ENCODE measurements at places on chromosomes 7 and 10.

DNA sequence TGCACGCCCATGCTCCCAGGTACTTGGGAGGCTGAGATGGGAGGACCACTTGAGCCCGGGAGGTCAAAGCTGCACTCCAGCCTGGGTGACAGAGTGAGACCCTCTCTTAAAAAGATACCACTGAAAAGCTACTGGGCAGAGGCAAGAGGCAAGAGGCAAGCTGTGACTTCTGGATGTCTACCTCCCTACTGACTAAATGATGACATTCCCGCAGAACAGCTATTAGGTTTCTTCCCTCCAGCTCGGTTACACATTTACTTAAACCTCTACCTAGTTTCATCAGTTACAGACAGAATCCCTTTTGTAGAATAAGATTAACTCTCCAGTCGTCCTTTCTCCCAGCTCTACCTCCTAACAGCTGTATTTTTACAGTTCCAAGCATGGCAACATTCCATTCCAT, 21.2 kb downstream of the RHEB start:
- no peak for DNase-seq

DNA sequence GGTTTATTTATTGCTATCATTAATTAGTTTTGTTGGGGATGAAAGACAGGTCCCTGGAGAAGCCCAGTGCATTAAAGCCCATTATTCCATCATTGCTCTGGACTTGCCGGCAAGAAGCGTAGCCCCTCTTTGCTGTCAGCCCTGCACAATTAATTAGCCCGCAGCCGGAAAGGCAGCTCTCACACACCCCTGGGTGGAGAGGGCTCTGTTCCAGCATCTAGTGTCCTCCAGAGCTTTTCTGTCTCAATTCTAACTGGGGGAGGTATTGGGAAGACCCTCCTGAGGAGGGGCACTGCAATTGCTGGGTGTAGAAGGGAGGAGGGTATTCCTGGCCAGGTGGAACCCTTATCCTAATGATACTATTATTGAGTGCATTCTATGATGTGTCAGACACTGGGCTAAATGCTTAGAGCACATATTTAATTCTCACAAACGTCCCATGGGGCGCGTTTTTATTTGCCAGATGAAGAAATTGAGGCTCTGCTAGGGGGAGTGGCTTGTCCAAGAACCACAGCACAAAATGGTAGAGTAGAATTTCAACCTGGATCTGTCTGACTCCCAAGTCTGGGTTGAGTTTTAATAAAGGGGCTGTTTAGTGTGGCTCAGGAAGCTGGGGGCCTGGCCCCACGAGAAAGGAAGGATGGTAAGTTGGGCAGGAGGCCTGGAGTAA, 148.1 kb upstream of the PCBD1 start:
- DNase-seq, result no peak

DNA sequence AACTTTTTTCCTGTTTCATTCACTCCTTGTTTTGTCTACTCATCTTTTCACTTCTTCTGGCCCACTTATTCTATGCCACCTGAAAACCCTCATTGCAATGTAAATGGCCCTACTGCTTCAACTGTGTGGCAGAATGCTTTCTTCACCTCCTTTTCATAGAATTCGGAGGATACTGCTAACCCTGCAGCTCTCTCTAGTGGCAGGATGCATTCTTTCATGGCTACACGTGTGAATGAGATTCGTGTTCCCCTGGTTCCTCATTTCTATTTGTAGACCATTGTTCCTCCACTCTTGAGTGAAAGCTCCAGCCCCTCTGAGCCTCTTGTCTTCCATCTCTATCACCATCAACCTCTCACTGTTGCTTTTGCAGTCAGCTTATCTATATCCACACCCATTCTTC, 20.9 kb upstream of the CYP26C1 start:
- peak; percentile 14 for DNase-seq

GRCh38 chr10:133170092-133170491, 10.1 kb downstream of the KNDC1 start:
- no peak for DNase-seq

DNA sequence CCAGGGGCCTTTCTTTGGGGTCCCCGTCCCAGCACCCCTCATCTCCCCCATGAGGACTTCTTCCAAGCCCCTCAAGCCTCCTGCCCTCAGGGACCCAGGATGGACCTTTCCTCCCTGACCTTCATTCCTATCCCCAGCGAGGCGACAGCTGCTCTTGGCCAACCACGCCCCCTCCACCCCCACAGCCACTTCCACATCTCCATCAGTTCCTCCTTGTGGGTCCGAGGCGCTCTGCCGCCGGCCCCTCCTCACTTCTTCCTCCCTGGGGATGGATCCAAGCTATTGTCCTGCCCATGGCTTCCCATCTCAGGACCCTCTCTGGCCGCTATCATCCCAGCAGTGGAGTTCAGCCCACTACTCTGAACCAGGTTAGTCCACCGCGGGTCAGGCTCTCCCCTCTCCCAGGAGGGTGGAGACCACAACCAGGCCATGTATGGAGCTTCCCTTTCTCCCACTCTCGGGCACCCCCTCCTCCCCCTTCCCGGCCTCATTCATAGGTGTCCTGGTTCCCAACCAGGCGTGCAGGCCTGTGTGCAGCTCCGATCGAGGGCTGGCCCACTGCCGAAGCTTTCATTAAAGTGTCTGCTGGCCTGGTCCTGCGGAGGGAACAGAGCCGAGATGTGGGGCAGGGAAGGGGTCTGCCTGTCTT, 1.7 kb upstream of the SH2B2 start:
- DNase-seq, result peak; percentile 38

DNA sequence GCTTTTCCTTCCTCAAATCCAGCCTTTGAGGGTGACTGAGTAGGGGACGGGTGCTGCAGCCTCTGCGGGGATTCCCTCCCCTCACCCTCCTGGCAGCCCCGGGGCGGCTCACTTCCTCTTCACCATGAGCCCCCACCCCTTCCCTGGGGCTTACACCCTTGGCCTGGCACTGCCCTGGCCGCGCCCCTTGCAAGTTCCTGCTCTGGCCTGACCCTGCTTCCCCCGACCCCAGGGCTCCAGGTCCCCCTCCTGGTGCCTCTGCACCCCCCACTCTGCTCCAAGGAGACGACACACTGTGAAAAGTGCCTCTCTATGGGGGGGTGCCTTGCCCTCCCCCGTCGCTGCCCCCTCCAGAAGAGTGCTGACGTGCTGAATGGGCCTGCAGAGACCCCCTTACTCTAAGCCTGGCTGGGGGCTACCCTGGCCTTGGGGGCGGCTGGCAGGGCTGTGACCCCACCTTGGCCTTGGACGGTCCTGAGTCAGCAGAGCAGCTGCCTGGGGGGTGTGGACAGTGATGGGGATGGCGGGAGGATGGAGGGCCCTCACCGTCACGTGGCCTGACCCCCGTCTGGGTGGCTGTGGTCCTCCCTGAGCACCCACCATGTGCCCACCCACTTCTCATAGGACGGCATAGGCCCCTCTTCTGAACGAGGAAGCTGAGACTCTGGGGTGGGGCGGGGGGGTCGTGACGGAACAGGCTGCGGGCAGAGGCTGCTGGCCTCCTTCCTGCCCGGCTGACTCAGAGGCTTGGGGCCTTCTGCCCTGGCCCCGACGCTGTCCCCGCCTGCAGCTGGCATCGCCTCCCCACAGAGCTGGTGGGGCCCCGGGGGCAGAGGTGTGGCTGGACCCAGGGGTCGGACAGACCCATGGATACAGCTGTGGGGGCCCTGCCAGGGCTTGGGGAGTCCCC, 9.8 kb downstream of the LFNG start:
- DNase-seq, result peak; percentile 74

GRCh38 chr7:131974671-131975070, 418.2 kb upstream of the PODXL start:
- no peak for DNase-seq

DNA sequence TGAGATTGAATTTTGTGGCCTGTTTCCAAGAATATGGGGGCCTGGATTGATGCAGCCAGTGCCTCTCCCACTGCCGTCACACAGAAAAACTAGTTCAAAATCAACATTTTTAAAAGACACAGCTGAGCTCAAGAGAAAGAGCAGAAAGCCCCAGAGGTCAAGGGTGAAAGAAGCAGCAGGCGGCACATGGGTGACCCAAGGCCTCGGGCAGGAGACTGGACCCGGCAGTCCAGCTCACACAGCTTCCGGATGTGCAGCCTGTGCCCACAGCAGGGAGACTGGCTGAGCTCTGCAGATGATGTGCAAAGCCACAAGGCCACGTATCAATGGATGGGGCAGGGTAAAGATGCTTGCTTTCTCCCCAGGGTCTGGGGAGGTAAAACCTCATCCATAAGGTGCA, 50.4 kb upstream of the RNF32 start:
- no peak for DNase-seq

- peak; percentile 70 for DNase-seq
These were observed 29.3 kb upstream of the ADD3 start for GRCh38 chr10:109978481-109978880.

DNA sequence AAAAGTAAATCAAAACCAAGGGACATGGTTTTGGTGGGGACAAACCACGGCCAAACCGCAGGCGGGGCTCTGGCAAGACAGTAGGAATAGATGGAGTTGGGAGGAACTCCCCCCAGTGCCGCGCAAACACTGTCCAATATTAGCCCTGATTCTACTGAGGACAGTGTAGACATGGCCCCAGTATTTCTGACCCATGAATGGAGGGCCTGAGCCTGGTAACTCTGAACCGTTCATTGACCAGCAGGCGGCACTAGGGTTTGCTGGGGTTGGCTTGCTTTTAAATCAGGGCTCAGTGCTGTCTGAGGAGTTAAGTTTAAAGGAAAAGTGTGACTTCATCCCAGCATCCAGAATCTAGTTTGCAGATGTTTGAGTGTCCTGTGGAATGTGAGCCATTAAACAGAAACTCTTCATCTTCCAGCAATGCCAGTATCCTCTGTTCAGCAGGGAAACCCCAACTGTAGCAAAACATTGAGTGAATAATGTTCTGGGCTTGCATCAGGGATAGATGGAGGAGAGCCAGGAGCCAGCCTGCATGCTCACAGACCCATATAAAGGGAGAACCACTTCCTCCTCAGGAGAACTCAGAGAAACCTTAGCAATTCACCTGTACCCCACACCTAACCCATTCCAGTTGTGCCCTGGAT, 147.4 kb upstream of the PRSS58 start:
- no peak for DNase-seq

GRCh38 chr10:70892631-70893030, 4.3 kb upstream of the PCBD1 start:
- DNase-seq, result no peak

DNA sequence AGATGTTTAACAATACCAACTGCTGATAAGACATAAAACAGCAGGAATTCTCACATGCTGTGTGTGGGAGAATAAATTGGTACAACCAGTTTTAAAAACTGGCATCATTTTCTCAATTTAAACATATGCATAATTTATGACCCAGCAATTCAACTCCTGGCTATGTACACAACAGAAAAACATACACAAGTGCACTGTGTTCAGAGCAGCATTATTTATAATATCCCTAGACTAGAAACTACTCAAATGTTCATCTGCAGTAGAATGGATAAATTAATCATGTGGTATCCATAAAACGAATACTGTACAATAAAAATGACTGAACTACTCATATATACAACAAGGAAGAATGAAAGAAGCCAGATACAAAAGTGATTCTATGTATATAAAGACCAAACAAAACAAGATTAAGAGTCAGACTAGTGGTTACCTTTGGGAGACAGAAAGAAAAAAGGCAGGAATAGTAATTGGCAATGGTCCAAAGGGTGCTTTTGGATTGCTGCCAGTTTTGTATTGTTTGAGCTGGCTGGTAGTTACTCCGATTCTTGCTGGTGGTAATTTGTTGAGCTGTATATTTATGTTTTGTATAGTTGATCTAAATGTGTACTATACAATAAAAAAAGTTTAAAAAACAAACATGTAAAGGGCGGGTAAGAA, 306.0 kb downstream of the TFEC start:
- no peak for DNase-seq

DNA sequence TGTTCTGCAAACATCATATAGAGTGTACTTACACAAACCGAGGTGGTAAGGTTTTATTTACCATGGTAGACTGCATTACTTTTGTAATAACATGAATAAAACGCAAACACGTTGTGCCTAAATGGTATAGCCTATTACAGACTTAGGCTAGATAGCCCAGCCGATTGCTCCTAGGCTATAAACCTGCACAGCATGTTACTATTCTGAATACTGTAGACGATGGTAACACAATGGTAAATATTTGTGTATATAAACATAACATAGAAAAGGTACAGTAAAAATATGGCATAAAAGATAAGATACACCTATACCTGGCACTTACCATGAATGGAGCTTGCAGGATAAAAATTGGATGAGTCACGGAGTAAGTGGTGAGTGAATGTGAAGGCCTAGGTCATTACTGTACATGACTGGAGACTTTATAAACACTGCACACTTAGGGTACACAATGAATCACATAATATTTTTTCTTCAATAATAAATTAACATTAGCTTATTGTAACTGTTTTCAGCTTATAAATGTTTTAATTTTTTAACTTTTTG, 16.3 kb downstream of the AKR1D1 start:
- DNase-seq, result no peak

GRCh38 chr10:110312206-110312605, 7.5 kb upstream of the SMNDC1 start:
- no peak for DNase-seq

DNA sequence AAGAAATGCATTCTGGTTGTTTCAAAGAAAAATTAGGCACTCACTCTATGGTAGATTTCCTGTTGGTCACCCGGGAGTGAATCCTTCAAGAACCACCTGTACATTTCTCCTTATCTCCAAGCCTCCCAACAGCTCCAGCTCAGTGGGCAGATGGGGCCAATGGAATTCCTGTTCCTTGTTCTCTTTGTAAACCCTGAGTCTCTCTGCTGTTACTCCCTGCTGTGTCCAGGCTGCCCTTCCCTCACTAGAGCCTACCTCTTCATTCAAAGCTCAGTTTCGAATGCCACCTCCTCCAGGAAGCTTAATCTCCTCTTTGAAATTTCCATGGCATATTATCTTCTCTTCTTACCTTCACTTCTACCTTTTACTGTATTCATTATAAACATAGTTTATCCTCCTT, 3.5 kb upstream of the BMPER start:
- no peak for DNase-seq

DNA sequence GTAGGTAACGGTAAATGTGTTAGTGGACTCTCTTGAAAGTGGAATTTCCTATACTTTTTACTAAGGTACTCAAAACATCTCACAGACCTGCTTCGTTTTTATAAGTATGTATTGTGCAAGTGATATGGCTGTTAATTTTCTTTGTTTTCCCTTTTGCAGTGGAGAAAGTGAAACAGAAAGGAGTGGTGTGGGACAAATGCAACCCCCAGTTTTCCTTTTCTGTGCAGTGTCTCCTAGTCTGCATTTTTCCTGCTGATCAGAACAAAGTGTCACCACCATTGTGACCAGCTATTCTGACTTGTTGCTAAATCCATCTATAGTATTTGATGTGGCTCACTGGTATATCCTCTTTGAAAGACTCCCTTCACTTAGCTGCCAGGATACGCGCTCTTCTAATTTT, 410.0 kb downstream of the EXOC4 start:
- no peak for DNase-seq

GRCh38 chr10:33510206-33510605, 175.7 kb upstream of the NRP1 start:
- no peak for DNase-seq

- DNase-seq, result peak; percentile 76
These were observed 2.5 kb upstream of the TMEM178B start for GRCh38 chr7:141071260-141071854.

GRCh38 chr10:71082960-71083715, 129.2 kb upstream of the UNC5B start:
- DNase-seq, result no peak
